ENCODE measurements at places on chromosomes 7 and 10. TPM values are rescaled to one million over a fixed set of nuclear protein-coding genes. Genes with fewer than 3 reads are reported as not detected.

The CYCS gene
- 131 TPM for total RNA-seq

The RAMP3 gene
- 0.35 TPM for total RNA-seq

The DNAJC1 gene
- 50.8 TPM for total RNA-seq

The EBLN1 gene
- total RNA-seq, result not detected

The CLDN3 gene
- 24.1 TPM for total RNA-seq

The ANLN gene
- total RNA-seq, result 66.7 TPM

The CAMK1D gene
- 3.3 TPM for total RNA-seq

The COL28A1 gene
- total RNA-seq, result 0.31 TPM

The MUC3A gene
- total RNA-seq, result 16.3 TPM

The C7orf33 gene
- not detected for total RNA-seq

All from GM23338 (cell line).